ENCODE measurements at places on chromosomes 3 and 15.

DNA sequence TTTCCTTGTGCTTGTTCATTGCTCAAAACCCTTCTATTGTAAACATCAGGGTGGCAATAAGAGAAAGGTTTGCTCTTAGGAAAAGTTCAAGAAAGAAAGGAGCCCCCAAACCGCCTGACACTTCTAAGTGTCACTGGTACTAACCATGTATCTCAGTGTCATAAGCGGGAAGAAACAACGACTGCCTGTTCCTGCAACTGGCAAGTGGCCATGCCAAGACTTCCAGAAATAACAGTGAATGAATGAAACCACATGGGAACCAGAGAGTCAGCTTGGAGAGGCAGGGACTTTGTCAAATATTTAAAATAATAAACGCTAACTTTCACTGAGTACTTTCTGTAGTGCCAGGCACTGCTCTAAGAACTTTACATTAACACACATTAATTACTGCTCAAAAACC, 1.1 kb downstream of the PLSCR2 start:
- no peak for DNase-seq

- DNase-seq: no peak
These were observed 62.8 kb upstream of the HERC1 start for GRCh38 chr15:63896336-63897115.

DNA sequence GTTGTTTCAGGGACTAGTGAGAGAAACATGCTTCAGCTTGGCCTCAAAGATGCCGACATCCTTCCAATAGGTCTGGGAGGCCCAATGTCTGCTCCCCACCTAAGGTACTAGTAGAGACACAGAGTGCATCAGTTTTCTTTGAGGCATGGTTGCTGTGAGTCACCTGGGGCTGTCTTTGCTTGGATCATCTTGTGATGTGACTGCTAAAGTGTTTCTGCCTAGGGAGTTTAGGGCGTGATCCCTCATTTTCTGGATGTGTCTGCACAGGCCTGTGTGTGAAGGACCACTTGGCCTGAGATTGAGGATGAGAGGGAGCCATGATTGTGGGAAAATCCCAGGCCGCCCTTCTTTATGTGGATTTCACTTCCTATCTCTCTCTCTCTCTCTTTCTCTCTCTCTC, 4.8 kb downstream of the GASK1A start:
- no peak for DNase-seq

DNA sequence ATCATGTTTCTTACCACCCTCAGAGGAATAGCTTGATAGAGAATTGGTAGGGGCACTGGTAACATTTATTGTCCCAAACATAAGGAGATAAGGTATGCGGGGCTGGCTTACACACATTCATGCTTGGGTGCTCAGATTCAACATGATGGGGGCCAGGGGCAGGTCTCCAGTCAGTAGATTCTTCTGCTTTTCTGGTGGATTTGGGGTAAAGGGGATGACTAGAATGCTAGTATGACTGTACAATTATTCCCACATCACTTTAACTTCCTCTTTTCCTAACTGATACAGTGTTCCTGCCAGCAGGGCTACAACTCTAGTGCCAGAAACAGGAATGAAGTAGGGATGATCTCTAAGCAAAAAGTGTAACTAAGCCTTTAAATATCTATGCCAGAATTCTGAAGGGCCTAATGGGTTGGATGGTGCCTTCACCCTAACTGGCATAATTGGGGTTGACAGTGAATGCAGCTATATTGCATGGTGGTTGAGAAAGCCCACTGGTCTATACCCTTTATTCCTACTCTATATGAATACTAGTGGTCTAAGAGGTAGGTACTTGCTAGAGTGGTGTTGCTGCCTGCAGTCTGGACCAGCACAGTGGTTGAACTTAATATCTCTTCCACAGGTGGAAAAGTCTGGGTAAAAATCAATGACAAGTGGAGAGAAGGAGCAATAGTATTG, 117.4 kb downstream of the IL12A start:
- DNase-seq: no peak

- no peak for DNase-seq
These were observed 59.2 kb downstream of the NECTIN3 start for GRCh38 chr3:111130827-111131226.

- no peak for DNase-seq
These were observed 67.6 kb downstream of the SCN11A start for GRCh38 chr3:38984110-38984509.

GRCh38 chr3:72343078-72343477, 505.2 kb downstream of the SHQ1 start:
- DNase-seq: no peak

DNA sequence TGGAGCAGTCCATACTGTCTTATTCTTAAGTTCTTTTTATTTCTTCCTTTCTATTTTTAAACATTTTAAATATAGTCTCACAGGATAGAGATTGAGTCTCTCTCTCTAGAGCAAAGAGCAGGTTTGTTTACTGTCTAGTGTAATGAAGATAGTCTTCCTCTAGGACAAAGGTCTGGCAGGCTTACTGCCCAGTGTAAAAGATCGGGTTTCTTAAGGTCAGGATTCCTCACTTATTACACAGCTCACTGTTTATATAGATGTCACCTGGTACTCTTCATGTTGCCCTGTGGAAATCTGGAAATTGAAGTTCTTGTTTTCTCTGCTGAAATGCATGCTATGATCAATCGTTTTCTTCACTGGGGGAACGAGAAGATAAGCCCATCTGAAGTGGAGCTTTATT, 76.0 kb downstream of the ZBBX start:
- DNase-seq: no peak

GRCh38 chr3:189272500-189273119, 100.8 kb downstream of the TPRG1 start:
- DNase-seq: no peak

DNA sequence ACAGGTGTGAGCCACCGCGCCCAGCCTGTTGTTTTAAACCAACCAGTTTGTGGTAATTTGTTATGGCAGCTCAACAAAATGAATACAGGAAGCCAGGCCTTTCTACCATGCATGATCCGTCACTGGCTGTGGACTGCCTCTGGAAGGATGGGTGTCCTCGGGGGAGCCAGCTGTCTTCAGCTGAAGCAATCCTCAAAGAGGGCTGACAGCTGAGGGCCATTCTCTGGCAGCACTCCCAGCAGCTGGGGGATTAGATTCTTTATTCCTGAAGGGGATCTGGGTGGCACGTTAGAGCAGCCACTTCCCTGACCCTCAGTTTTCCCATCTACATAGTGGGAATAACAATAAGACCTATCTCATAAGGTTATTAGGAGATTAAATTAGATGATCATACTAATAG, 24.4 kb downstream of the POLR2M start:
- DNase-seq: no peak

DNA sequence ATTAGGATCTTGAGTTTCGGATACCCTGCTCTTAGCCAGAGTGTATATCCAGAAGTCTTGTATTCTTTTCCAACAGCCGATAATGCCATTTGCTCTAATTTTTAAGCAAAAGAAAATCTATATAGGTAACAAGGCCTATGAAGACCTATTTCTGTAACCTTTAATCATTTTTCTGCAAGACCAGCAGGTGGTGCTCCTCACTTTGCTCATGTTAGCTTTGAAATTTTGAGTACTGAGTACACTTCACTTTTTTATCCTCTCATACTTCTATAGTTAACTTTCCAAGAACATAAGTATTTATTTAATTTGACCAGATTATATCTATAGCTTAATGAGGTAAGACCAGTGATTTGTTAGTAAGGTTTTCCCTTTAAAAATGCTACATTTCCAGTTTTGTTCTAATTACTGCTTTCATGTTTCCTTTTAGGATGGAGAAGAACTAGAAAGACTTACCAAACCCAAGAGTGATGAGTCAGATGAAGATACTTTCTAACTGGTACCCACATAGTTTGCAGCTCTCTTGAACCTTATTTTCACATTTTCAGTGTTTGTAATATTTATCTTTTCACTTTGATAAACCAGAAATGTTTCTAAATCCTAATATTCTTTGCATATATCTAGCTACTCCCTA, 20.5 kb downstream of the SLC35A5 start:
- no peak for DNase-seq

- no peak for DNase-seq
These were observed 9.1 kb upstream of the FEM1B start for GRCh38 chr15:68268405-68268804.

DNA sequence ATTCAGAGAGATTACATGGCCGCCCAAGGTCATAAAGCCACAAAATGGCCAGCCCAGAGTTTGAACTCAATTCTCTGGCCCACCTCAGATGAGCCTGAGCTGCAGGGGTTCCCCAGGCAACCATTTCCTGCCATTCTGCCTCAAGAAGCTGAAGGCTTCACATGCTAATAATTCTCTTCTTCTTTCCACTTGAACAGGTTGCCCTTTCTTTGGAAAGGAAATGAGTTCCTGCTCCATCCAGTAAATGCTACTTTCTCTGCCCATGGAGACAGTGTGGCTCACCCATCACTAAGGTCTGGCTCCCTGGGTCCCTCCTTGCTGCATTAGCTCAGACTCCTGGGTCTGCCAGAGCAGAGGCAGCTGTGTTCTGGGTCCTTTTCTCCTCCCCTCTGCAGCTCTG, 48.2 kb downstream of the TRIM42 start:
- DNase-seq: no peak

DNA sequence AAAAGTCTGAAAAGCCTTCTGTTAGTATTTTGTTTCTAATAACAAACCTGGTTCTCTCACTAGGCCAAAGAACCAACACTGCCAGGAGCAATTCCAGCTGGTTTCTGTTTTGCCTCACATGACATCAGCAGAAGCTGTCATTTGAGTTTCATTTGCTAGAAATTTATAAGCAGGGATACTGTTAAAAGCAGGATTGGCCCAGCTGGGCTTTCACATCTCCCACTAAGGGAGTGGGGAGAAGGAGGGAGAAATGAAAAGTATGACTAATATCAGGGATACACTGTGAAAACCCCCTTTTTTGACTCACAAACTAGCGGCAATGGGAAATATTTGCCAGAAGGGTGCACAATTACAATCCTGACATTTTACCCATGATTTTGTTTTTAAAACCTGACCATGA, 5.3 kb downstream of the CCDC80 start:
- DNase-seq: no peak

GRCh38 chr15:70160267-70160666, 62.5 kb upstream of the TLE3 start:
- DNase-seq: no peak

DNA sequence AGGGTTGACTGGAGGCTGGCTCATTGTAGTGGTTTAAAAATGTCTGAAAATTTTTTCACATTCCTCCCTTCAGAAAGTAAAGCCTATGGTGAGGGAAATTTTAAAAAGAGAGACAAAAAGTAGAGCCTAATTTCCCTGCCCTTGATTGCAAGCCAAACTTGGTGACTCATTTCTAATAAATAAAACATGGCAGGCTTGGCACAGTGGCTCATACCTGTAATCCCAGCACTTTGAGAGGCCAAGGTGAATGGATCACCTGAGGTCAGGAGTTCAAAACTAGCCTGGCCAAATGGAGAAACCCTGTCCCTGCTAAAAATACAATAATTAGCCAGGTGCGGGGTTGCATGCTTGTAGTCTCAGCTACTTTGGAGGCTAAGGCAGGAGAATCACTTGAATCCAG, 18.9 kb upstream of the ARRDC4 start:
- DNase-seq: no peak

GRCh38 chr3:13077431-13078162, 4.4 kb upstream of the IQSEC1 start:
- no peak for DNase-seq

DNA sequence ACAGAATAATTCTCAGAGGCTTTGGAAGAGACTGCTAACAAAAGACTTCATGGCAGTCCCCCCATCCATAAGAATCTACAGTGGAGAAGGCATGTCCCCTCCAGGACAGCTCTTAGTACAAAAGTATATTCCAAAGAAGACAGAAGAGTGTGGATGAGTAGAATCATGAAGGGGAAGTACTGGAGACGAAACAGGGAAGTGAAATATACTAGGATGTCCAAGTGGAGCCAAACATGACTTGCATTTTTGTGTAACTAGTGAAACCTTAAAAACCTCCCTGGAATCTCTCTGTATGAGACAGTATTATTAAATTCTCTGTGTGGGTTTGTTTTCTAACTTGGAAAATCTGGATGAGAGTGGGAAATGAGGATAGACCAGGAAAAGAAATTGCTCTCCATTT, 312.4 kb downstream of the RSL24D1 start:
- no peak for DNase-seq

- no peak for DNase-seq
These were observed 36.9 kb downstream of the RFTN1 start for GRCh38 chr3:16476636-16477035.

DNA sequence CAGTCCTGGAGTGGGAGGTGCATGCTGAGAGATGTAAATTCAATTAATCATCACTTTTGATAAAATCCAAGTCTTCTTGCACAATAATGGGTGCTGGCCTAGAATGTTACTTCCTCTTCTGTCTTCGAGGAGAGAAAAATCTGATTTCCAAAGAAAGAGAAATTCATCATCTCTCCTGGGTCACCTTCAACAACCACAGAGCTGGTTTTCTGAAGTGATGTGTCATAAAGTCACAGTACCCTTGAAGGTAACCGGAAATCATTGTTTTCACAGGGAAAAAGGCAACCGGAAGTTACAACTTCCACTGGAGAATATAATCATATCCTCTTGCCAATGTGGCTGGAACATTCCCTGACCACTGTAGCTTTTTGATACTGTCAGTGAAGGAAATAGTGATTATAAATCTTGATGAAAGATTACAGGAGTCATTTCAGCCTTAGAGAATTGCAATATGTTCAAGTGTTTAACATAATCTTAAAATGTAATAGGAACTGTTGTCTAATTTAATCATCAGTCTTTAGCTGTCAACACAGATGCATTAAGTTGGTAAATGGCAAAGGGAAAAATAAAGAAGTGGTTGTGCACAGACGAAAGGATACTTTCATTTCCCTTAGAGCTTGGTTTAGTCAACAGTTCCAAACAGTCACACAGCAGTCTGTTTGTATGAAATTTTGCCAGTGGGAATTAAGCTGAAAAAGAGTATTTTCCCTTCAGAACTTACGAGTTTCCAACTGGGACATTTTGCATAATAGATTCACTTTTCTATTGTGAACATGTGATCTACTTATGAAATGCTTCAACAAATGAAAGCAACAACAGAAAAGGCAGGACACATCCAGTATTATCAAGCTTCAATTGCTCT, 106.5 kb upstream of the SLC4A7 start:
- no peak for DNase-seq

DNA sequence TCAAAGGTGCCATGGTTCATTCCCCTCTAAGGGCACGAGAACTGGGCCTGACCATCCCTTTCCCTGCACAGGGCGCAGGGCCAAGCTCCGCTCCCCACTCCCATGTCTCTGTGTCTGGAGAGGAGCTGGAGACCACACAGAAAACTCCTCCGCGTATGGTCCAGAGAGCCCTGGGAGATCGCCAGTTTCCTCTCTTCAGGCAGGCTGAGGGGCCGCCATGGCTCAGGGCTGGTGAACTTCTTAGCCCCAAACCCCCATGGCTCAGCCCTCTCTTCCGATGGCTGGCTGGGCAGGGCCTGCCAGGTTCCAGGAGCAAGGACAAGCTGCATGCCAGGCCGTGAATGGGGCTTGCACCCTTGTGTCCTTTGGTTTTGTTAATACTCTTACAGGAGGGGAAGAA, 52.9 kb downstream of the EXOG start:
- no peak for DNase-seq
